T-helper 9 cell (primary cell): ENCODE measurements at places on chromosomes 7 and 10.

DNA sequence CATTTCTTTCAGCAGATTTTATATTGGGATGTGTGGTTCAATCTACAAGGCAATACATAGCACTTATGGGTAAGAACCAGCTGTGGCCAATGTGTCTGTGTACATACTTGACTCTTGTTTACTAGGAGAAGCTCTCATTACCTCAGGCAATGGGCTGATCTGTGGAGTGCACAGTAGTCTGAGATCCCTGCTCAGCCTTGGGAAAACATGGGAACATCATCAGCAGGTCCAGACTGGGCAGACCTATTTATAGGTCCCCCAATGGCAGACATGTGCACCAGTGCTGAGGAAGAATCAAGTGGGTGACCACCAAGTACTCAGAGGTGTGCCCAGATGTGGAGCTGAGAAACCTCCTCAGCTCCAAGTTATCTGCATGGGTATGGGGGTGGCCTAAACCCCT, 349.7 kb downstream of the KIF20B start:
- DNase-seq: no peak

- DNase-seq: no peak
Observed at GRCh38 chr10:62031507-62031906, 130.0 kb downstream of the ARID5B start.

GRCh38 chr10:123146894-123147634, 872 bp upstream of the HMX2 start:
- no peak for DNase-seq

DNA sequence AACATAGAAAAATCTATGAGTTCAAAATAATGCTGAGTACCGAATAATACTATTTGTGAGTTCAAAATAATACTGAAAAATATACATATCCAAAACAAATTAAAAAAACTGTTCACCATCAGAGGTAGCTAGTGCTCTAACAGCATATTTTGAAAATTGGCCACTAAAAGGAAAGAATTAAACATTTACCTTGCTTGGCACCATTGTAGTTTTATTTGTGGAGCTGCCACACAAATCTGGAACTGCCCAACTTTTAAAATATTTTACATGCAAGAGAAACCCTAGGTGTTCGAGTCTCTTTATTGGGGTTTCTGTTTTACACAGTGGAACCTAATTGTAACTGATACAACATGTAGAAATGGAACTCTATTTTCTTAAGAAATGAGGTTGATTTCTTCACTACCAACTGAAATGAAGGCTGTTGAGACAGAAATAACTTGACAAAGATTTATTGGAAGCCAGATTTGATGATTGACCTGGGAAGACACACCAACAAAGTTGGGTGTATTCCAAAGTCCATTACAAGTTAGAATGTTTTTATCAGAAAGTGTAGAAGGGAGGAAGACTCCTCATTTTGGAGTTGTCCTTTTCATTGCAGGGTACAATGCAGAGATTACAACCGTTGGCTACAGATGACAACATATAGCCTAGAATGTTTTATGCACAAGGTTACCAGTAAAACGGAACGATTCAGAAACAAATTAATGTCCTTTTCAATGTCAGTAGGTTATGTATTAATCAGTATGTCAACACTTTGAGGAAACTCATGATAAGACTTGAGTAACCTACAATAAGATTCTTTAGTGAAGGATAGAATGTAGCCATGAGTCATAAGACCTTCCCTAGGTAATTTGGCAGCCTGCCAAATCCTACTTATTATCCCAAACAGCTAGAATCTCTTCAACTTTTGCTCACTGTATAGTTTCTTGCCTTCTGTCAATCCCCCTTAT, 73.8 kb upstream of the PAPSS2 start:
- DNase-seq: no peak

DNA sequence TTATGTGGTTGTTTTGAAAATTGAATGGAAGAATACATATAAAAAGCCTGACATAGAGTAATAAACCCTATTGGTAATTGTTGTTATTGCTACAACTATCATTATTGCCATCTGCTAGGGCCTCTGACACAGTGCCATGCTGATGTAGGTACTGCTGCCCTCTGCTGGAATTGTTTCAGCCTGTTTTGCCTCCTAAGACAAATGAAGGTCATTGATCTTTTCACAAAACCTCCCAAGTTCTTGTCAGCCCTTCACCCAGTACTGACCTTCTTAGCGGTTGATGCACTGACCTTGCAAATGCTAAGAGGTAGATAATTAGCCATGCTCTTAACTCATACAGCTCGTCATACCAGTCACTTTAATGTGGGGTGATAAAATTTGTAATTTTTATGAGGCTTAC, 975.2 kb downstream of the SORCS1 start:
- DNase-seq: no peak

- DNase-seq: no peak
Observed at GRCh38 chr10:65548001-65548400, 1377.8 kb upstream of the LRRTM3 start.

- no peak for DNase-seq
Observed at GRCh38 chr7:92769844-92770243, 66.5 kb downstream of the CDK6 start.

DNA sequence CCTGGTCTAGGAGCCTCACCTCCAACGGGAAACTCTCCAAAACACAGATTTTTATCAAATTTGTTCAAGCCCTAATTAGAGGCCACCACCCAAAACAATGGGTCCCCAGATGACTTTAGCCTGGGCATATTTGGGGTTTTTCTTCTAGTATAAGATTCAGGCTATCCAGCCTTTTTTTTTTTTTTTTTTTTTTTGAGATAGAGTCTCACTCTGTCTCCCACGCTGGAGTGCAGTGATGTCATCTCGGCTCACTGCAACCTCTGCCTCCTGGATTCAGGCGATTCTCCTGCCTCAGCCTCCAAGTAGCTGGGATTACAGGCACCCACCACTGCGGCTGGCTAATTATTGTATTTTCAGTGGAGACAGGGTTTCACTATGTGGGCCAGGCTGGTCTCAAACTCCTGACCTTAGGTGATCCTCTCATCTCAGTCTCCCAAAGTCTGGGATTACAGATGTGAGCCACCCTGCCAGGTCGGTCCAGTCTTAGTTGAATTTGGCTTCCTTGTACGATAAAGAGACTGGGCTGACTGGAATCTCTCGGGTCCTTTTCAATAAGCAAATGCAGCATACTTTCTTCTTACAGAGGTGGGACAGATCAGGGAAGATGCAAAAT, 91.4 kb upstream of the KLF6 start:
- DNase-seq: no peak

GRCh38 chr7:149856583-149856982, 17.2 kb upstream of the ATP6V0E2 start:
- DNase-seq: no peak

GRCh38 chr7:152076324-152076821, 50.9 kb downstream of the GALNT11 start:
- DNase-seq: no peak

DNA sequence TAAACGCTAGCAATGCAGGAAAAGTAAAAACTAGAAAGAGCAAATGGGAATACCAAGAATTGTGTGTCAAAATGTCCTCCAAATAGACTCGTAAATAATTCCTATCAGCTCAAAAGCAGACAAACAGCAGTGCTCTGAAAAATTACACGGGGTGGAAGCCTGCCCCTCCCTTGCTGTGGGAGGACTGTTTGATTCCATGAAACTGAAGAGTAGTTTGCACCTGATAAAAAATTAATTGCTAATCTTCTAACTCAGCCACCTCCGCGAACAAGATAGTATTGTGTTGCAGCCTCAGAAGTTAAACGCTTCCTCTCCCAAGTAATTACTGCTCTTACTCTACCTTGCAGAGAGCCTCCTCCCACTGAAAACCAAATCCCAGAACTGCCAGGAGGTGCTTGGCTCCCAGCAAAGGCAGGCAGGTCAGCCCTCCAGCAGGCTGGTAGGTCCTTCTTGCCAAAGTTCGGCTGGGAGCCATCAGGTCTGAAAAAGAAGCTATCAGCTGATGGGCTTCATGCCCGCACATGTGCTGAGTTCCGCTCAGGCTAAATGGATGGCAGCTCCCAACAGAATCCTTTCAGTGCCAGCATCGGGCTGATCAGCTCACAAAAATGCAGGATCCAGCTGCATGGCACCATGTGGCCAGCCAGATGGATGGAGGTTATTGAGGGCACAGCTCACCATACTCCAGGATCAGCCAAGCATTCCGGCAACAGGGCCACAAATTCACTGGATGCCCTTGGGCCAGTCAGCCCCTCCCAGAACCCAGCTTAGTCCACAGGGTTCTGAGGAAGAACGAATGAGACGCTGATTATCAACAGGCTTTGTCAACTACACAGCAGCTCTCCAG, 37.1 kb downstream of the MAD1L1 start:
- DNase-seq: no peak

DNA sequence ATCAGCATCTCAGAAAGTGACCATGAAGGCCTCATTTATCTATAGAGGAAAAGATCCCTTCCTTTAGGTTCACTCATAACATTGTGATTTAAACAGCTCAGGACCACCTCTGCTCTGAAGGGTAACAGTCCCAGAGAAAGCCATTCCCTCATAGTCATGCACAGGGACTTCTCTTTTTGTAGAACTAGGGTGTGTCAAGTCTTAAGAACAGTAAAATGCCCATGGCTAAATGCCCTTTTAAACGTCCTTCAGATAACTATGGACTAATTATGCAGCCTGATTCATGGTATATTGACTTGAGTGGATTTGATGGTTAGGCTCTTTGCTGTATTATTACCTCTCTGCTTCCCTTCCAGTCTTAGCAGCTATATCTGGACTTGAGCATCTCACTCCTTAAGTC, 337.8 kb downstream of the SORCS1 start:
- no peak for DNase-seq

DNA sequence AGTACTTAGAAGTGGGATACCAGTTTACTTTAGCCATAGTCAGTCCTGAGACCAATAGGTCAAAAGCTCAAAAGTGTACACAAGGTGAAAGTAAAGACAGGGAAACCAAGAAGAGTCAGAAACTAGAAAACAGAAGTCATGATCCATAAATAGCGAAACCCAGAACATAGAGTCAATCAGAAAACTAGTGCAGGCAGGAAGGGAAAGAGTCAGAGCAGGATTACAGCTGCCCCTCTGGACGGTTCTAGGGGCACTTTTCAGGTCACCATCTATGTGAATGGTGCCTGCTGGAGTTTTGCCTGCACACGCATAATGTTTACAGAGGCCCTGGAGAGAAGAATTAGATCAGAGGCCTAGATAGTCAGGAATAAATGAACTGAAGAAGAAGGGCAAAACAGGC, 22.4 kb upstream of the DMTF1 start:
- no peak for DNase-seq

GRCh38 chr7:25770235-25770634, 381.8 kb upstream of the NFE2L3 start:
- DNase-seq: no peak
